Colonic mucosa (tissue), 4 donors: ENCODE measurements at places on chromosomes 12 and 14.

DNA sequence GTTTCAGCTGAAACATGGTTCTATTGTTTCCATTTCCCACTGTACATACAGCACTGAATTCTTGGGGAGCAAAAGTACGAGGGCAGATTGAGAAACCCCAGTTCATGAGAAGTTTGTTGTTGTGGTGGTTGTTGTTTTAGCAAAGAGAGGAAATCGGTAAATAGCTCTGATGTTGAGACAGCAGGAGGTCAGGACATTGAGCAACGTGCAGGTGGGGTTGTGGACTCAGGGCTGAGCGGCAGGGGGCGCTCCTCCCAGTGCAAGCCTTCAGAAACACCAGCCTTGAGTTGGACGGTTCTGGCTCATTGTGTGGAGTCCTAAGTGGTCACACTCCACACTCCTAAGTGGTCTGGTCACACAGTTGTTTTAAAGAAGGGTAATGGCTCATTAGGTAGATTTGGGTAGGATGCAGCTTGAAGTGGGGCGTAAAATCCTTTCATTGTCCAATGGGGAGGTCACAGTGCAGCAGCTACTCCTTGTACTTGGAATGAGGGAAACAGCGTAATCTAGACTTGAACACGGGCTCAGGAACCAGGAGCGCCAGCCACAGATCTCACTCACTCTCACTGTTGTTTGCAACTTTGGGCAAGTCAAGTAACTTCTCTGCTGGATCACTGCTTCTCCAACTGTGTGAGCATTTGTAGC is 14.5 kb upstream of the PWP1 start:
- H3K4me1 ChIP-seq: no peaks in the 10 kb centered on the region
- no peak overlapping the region for H3K4me3 ChIP-seq
- no peak overlapping the region for H3K27ac ChIP-seq
- peaks cover 4% of the 10 kb centered on the region for H3K27me3 ChIP-seq

DNA sequence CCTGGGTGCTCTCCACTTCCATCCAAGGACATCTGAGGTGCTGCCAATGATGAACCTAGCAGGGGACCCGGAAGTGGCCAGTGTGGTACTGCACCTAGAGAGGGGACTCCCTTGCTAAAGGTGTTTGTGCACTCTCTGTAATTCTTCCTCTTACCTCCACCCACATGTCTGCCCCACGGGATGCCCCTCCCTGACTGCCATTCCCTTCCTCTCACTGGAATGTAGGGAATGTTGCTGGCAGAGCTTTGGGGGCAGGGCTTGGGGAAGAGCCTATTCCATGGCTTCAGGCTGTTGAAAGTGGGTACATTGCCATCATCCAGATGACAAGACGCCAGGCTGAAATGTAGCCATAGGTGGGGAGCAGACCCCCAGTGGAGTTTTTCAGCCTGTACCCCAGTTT is 153.2 kb downstream of the SMOC1 start:
- no peaks in the 10 kb centered on the region for H3K4me1 ChIP-seq
- no peak overlapping the region for H3K27ac ChIP-seq
- no peaks in the 10 kb centered on the region for H3K36me3 ChIP-seq
- no peak for DNase-seq

GRCh38 chr12:90851800-90852718 is 102.9 kb downstream of the CCER1 start:
- no peaks in the 10 kb centered on the region for H3K4me1 ChIP-seq
- H3K27me3 ChIP-seq: no peaks in the 10 kb centered on the region
- H3K27ac ChIP-seq: no peak overlapping the region
- H3K4me3 ChIP-seq: no peak overlapping the region

- DNase-seq: no peak
- H3K36me3 ChIP-seq: no peaks in the 10 kb centered on the region
- no peaks in the 10 kb centered on the region for H3K4me1 ChIP-seq
- no peak overlapping the region for H3K4me3 ChIP-seq
- no peak overlapping the region for H3K27ac ChIP-seq
These were observed 26.9 kb upstream of the GARIN2 start for GRCh38 chr14:67162385-67162784.

DNA sequence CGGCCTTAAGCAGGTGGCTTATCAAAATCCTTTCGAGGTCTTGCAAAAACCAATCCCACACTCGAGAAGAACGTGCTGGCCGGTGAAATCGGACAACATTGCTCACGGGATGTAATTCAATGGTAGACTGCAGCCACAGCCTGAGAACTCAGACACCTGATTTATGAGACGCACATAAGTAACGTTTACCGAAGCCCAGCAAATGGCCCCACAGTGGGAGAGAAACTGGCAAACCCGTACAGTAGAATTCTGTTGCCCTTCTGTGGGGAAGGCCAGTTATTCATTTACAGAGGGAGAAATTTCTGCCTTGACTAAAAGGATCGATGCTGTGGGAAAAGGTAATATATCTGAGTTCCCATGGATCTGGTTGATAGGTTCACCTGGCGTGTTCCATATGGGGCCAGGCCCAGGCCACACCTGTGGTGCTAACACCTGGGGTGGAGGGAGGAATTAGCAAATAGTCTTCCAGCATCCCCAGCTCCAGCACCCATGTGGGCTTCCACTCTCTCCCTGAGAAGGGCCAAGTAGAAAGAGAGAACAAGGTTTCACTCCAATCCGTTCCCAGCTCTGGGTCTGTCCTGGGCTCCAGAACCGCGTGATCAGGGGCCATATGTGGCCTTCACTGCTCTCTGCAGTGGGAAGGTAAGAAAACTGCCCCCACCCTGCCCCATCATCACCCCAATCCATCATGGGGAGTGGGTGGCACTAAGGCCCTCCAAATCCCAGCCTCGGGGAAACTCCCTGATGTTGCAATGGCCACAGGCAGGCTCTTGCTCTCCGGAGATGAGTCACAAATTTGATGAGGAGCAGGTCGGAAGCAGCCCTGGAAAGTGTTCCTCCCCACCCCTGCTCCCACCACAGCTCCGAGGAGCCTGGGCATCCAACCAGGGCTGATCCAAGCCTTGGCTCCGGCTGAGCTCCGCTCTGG is 12.7 kb downstream of the BDKRB1 start:
- no peaks in the 10 kb centered on the region for H3K4me1 ChIP-seq
- H3K36me3 ChIP-seq: no peaks in the 10 kb centered on the region
- H3K4me3 ChIP-seq: no peak overlapping the region
- DNase-seq: peak; percentile 43
- H3K27ac ChIP-seq: peak overlapping the region; percentile 24

- H3K4me1 ChIP-seq: no peaks in the 10 kb centered on the region
- DNase-seq: no peak
- H3K27ac ChIP-seq: no peak overlapping the region
- H3K4me3 ChIP-seq: no peak overlapping the region
These were observed 234.8 kb upstream of the FOXN3 start for GRCh38 chr14:89651805-89652204.

DNA sequence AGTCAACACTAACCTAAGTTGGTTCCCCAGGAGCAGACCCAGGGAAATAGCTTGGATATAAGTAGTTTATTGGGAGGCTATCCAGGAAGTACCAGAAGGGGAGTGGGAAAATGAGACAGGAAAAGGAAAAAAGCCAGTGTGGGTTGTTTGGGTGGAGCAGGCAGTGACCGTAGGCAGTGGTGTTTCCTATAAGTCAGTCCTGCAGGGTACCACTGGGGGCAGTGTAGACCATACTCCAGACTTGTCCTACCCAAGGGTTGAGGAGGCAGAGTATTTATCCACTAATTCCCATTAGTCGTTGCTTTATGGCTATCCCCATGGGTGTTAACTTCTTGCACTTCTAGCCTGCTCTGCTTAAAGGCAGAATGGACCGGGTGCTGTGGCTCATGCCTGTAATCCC is 6.4 kb upstream of the CCDC60 start:
- H3K36me3 ChIP-seq: no peaks in the 10 kb centered on the region
- peak; percentile 19 for DNase-seq
- H3K27ac ChIP-seq: no peak overlapping the region
- H3K4me3 ChIP-seq: no peak overlapping the region
- H3K4me1 ChIP-seq: no peaks in the 10 kb centered on the region

DNA sequence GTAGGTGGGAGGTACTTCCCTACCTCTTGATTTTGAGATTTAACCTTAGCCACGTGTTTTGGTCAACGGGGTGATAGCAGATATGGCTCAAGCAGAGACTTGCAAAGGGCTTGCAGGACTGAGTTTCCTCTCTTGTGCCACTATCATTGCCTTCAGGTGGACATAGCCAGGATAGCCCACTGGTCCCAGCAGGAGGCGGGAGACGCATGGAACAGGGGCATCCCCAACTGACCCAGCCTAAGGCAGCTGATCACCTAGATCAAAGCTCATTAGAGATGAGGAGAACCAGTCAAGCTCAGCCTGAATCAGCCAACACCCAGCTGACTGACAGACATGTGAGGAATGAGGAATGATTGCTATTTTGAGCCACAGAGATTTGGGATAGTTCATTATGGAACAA is 49.6 kb downstream of the CALM1 start:
- H3K4me3 ChIP-seq: no peak overlapping the region
- DNase-seq: no peak
- H3K27me3 ChIP-seq: no peaks in the 10 kb centered on the region
- no peak overlapping the region for H3K27ac ChIP-seq

DNA sequence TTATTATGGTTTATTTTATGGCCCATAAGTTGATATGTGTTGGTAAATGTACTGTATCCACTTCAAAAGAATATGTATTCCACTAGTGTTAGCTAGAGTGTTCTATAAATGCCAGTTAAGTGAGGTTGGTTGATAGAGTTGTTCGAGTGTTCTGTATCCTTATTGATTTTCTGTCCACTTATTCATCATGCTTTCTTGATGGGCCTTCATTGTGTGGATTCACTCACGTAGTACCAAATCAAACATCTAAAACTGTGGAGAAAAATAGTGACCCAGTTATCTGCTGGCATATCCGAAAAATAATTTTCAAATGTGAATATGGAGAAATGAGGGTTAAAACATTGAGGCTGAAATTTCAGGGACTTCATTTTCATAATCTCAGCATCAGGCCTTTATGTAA is 230.4 kb downstream of the TRHDE start:
- no peaks in the 10 kb centered on the region for H3K4me1 ChIP-seq
- no peaks in the 10 kb centered on the region for H3K36me3 ChIP-seq
- no peak overlapping the region for H3K4me3 ChIP-seq

- DNase-seq: no peak
- H3K27me3 ChIP-seq: no peaks in the 10 kb centered on the region
- peaks cover 3% of the 10 kb centered on the region for H3K4me1 ChIP-seq
- no peak overlapping the region for H3K4me3 ChIP-seq
- peak overlapping the region; percentile 34 for H3K27ac ChIP-seq
- no peaks in the 10 kb centered on the region for H3K36me3 ChIP-seq
These were observed 30.3 kb downstream of the PITPNM2 start for GRCh38 chr12:123120452-123121166.

- H3K27ac ChIP-seq: peak overlapping the region; percentile 3
- no peak for DNase-seq
- no peak overlapping the region for H3K4me3 ChIP-seq
- H3K27me3 ChIP-seq: no peaks in the 10 kb centered on the region
These were observed 3.4 kb downstream of the TXNRD1 start for GRCh38 chr12:104218935-104219334.

DNA sequence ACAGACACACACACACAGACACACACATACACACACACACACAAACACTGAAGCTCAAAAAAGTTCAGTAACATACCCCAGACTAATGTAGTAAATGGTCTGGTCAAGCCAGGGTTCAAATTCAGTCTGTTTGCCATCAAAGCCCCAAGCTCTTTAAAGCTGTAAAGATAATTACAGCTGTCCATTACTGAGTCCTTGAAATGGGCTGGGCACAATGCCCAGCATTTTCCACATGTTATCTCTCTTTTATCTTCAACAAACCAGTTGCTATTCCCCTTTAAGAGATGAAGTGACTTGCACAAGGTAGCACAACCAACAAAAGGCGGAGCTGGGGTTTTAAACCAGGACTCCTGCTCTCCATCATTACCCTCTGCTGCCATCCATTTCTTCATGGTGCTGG is 7.6 kb upstream of the UNC119B start:
- H3K4me1 ChIP-seq: no peaks in the 10 kb centered on the region
- H3K4me3 ChIP-seq: no peak overlapping the region
- no peak for DNase-seq

DNA sequence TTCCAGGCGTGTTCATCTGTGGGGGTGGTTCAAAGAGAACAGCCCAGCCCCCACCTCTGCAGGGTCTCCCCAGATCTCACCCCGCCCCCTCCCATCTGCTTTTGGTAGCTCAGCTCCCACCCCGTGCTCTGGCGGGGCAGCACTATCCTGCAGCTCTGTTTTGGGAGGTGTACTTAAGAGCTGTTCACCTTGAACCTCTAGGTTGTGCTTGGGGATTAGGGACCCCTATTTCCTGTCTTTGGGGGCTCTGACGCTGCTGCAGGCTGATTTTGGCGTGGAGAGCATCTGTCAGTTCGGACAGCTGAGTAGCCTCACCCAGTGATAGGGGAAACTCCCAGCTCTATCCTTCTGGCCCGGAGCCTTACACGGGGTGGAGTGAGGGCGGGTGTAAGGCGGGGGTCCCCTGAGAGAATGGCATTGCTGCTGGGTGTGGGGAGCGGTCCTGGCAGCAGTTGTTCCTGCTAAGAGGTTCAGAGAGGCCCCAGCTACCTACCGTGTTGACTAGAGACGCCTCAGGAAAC is 765 bp downstream of the TMEM120B start:
- no peaks in the 10 kb centered on the region for H3K36me3 ChIP-seq
- H3K4me3 ChIP-seq: peak overlapping the region; percentile 96
- no peaks in the 10 kb centered on the region for H3K27me3 ChIP-seq
- no peak overlapping the region for H3K27ac ChIP-seq
- peak; percentile 36 for DNase-seq
- H3K4me1 ChIP-seq: peaks cover 6% of the 10 kb centered on the region

- H3K4me1 ChIP-seq: no peaks in the 10 kb centered on the region
- no peaks in the 10 kb centered on the region for H3K27me3 ChIP-seq
- H3K36me3 ChIP-seq: peaks cover 3% of the 10 kb centered on the region
- peak overlapping the region; percentile 74 for H3K4me3 ChIP-seq
These were observed 754 bp downstream of the KRT18 start for GRCh38 chr12:52949413-52950331.

- no peak overlapping the region for H3K4me3 ChIP-seq
- no peaks in the 10 kb centered on the region for H3K4me1 ChIP-seq
These were observed 6.3 kb upstream of the BRMS1L start for GRCh38 chr14:35819591-35820540.

GRCh38 chr14:77045238-77046162 is 17.0 kb upstream of the IRF2BPL start:
- peak overlapping the region; percentile 80 for H3K27ac ChIP-seq
- H3K27me3 ChIP-seq: no peaks in the 10 kb centered on the region
- no peak overlapping the region for H3K4me3 ChIP-seq
- peak; percentile 73 for DNase-seq
- no peaks in the 10 kb centered on the region for H3K36me3 ChIP-seq

DNA sequence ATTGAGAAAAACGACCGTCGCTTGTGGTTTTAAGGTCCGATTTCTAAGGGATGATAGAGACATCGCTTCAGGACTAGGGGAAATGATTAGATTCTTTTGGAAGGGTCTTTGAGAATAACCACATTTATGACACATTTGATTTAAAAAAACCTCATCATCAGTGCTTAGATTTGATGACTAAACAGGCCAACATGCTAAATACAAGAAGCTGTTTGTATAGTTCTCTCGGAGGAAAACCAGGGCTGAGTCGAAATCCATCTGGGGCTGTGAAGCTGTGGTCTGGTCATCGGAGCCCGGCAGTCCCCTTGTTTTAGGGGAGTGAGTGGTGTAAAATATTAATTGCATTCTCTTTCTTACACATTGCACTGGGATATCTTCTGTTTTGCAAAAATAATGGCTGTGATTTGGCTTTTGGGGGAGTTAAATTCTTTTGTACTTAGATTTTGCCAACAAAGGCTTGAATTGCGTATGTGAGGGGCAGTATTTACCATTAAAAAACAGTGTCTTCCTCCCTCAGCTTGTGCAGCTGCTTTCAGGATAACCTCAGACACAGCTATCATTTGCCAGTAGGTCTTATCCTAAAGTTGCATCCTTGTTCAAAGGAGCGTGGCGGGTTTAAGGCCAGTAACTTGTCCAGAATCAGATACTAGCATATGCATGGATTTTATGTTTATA is 550 bp downstream of the GNG2 start:
- no peak for DNase-seq
- peak overlapping the region; percentile 38 for H3K4me3 ChIP-seq
- no peaks in the 10 kb centered on the region for H3K36me3 ChIP-seq
- peaks cover 5% of the 10 kb centered on the region for H3K4me1 ChIP-seq
